Activated CD8-positive, alpha-beta memory T cell treated with anti-CD3 and anti-CD28 coated beads for 1 hour (primary cell): ENCODE measurements at places on chromosomes 1 and 21.

- no peak for DNase-seq
These were observed 329.4 kb downstream of the KIF26B start for GRCh38 chr1:245484176-245484575.

DNA sequence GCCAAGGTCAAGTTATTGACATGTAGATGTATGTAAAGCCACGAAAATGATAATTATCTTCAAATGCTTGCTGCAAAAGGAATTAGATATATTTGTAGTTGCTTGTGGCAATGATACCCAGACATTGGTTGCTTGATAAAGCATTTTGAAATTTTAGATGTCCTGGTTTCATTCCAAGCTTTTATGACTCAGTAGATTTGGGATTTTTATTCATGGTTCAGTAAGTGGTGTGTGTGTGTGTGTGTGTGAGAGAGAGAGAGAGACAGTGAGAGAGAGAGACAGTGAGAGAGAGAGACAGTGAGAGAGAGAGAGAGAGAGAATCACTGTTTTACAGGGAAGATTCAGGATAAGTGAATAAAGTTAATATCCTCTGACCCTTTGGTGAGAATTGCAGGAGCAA lies 498.2 kb upstream of the C1orf87 start:
- no peak for DNase-seq

GRCh38 chr1:81443288-81443687 lies 357.4 kb upstream of the ADGRL2 start:
- no peak for DNase-seq

DNA sequence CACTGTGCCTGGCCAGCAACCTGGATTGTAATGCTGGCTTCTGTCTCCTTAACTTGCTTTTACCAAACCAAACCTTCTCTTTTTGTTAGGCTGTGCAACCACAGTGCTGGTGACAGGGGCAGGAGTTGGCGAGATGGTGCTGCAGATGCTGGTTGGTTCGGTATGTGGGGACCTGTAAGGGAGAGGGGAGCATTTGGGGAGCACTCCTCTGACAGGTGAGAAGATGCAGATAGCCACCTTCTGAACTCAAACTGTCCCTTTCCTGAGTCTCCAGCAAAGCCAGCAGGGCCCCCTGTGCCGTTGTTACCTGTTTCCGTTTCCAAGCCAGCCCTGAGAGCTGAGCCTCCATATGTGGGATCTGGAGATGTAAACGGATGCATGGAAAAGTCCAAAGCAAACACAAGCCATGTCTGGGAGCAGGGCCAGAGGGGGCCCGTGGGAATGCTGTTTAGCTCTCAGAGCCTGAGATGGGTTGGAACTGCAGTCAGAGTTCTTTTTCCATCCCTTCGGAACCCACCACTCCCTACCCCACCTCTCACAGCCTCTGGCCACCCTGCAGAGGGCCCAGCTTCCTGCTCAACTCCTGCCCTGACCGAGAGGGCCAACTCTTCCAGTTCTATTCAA lies 34.0 kb downstream of the ELK4 start:
- no peak for DNase-seq

DNA sequence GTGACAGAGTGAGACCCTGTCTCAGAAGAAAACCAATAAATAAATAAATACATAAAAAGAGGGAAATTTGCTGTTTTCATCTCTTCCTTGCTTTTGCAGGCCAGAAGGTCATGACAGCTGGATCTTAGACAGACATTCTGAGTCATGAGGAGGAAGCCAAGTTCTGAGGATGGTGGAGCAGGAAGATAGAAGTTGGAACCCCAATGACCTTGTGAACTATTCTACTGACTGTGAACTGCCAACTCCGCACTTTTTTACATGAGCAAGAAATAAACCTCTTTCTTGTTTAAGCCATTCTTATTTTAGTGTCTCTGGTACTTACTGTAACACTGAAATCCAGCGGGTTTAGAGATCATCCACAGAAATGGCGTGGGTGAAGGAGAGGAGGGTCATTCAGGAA lies 8.5 kb downstream of the CD84 start:
- no peak for DNase-seq

- DNase-seq, result no peak
These were observed 596.5 kb downstream of the MATN1 start for GRCh38 chr1:30126848-30127247.

DNA sequence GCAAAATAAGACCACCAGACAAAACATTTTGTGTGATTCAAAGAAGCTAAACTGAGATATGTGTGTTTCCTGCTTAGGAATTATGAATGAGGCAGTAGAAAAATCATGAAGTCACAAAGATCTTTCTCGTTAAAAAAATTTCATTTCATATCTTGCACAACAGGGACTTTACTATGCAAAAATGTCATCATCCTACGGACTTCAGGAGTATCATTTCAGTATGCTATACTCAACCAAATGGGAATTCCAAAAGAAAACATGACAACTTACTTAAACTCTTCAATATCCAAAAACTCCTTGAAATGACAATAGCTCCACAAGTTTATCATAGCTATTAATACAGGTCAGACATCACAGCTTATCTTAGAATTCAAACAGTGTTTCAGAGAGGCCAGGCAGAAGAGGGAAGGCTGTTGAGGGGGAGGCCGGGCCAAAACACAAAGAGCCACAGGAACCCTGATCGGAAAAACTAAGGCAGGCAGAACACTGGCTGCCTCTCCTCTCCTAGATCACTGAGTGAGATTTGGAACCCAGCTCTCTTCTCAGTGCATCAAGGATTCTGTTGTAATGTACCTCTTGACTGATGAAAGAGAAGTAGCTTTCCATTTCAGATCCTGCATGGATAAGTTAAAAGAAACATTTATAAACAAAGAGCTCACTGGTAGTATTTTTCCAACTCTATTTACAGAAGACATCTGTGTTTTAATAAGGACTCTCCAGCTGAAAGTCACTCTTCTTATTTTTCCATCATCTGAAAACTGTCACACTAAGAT lies 66.9 kb downstream of the TESK2 start:
- DNase-seq, result no peak

GRCh38 chr1:160486453-160486852 lies 36.6 kb downstream of the SLAMF6 start:
- no peak for DNase-seq

GRCh38 chr1:68217060-68217554 lies 15.2 kb downstream of the WLS start:
- DNase-seq, result no peak

GRCh38 chr1:53783056-53783455 lies 44.1 kb upstream of the GLIS1 start:
- DNase-seq, result no peak

- DNase-seq, result no peak
These were observed 27.6 kb upstream of the ARHGAP29 start for GRCh38 chr1:94265011-94265422.

GRCh38 chr1:185419718-185420117 lies 102.7 kb upstream of the IVNS1ABP start:
- no peak for DNase-seq

- no peak for DNase-seq
These were observed 38.9 kb downstream of the CCDC18 start for GRCh38 chr1:93219443-93219842.

- no peak for DNase-seq
These were observed 18.4 kb downstream of the H6PD start for GRCh38 chr1:9253004-9253403.

GRCh38 chr1:241934866-241935265 lies 22.7 kb upstream of the BECN2 start:
- DNase-seq, result no peak
